PC-9 (cell line): ENCODE measurements at places on chromosomes 12 and 14.

DNA sequence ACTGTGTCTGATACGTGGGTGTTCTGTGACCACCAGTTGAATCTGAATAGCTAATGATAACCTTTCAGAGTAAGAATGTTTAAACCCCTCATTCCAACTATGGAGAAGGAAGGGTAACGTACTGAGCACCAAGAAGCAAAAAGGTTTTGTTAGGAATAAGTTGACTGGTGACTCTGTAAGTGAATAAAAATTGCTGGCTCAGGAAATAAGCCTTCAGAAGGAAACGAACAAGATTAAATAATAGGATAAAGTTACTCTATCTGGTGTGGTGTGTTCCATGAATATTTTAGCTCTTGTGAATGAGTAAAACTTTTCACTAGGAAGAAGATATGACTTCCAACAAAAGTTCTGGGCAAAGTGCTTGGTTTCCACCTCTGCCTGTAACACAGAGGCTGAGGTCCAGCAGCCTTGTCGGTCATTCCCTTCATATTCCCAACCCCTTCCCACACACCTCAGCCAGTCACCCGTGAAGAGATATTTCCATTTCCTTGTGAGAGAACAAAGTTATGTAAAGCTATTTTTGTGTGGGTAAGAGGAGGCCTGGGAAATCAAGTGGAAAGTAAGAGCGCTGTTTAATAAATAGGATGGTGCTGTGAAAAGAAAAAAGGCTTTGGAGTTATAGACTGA, 47.1 kb downstream of the ARF6 start:
- no peak for DNase-seq

DNA sequence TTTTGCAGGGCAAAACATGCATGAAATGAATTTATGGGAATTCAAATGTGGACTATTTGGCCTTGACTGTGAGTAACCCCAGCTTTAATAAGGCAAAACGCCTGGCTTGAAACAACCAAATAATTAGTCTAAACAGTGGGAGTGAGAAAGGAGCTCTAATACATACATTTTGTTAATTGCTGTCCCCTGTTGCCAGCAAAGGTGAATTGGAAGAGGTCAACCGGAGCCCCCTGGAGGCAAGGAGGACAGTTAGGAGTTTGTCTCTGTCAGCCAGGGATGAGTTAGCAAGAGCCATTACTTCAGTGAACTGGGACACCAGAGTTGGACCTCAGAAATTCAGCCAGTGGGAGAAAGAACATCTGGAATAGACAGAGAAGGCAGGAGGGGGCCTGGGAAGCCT, 17.4 kb downstream of the KRT76 start:
- no peak for DNase-seq

DNA sequence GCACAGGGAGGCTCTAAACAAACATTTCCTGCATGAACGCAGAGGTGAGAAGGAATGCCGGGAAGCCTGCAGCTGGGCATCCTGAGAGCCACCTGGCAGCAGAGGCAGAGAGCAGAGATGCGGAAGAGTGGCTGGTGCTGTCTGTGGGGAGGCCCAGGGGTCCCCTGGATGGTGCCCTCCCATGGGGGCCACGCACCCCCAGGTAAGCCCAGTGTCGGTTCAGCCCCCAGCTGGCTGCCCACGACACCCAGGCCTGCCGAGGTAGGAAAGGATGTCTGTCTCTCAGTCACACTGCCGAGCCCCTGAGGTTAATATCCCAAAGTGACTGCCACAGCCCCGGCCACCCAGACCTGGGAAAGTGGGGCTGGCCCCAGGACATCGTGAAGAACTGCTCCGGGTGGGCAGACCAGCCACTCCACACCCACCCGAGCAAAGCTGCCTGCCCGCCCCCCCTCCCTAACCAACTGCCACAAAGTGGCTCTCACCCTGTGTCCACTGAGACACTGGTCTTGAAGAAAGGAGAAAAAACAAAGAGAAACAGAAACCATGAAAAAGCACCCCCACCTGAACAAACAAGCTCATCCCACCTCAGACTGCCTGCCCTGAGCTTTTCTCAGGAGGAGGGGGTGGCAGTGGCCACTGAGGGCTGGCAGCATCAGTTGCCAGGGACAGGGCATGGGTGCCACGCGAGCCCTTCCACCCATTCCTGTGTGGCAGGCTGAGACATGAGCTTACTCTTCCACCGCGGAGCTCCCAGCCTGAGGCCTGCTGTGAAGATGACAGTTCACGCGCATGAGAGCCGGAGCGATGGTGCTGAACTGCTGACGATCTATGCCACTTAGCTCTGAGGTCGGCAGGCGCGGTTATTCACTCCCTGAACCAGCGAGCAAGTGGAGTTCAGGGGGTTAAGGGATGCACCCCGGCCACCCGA, 40.8 kb downstream of the CCDC88C start:
- no peak for DNase-seq

DNA sequence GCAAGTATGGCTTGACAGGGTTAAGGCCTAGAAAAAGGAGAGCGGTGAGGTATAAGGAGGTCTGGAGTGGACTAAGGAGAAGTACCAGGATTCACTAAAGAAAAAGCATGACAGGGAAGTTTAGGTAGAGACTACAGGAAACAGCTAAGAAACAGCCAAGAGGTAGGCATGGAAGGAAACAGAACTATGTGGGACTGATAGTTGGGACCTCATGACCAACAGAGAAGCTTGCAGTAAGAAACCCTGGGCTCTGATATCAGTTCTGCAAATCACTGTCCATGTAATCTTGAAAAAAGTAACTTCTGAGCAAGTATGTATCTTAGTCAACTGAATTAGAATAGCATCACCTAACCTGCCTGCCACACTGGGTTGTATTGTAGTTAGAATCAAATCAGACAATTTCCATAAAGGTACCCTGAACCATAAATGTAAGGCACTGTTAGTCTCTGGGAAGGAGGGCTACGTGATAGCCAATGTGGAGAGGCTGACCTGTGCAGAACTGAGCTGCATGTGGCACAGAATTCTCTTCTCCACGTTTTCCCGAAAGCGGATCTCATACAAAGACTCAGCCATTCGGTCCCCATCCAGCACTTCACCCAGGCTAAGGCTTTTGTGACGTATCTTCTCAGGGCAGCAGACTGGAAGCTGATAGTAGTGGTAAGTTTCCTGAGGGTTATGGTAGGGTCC, 912 bp downstream of the TM9SF1 start:
- no peak for DNase-seq

GRCh38 chr12:97380440-97380839, 82.2 kb upstream of the RMST start:
- no peak for DNase-seq

DNA sequence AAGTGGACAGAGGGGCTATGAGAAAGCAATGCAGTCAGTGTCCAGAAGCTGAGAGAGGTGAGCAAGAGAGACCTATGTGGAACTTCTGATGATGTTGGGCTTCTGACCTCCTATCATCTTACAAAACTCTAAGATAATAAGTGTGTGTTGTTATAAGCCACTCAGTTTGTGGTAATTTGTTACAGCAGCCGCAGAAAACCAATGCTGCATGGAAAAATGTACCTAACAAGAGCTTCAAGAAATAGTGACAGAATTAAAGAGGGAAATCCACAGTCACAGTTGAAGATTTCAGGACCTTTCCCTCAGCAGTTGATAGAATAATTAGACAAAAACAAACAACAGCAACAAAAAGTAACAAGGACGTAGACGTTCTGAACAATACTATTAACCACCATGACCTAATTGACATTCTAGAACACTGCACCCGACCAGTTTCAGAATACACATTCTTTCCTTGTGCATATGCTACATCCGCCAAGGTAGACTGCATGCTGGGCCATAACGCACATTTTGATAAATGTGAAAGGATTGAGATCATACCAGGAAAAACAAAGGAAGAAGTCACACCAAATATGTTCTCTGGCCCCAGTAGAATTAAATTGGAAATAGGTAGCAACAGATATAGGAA, 1.8 kb upstream of the EVL start:
- no peak for DNase-seq

DNA sequence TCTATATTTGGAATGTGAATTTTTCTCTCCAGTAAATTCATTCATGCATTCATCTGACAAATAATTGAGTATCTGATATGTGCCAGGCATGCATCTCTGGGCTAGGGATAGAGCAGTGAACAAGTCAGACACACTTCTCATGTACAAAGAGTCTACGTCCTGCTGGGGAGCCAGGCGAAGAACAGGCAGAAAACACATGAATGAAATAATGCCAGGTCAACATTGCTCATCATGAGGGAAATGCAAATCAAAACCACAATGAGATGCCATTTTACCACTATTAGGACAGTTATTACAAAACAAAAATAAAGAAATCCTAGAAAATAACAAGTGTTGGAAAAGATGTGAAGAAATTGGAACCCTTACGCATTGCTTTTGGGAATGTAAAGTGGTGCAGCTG, 90.3 kb downstream of the PAX9 start:
- no peak for DNase-seq

- DNase-seq, result no peak
Measured at GRCh38 chr12:121955258-121956237, 37.2 kb downstream of the CFAP251 start.

GRCh38 chr14:21796916-21797315, 123.3 kb upstream of the OR4E1 start:
- DNase-seq, result no peak

- DNase-seq, result no peak
Measured at GRCh38 chr14:57390806-57391516, 575 bp downstream of the NAA30 start.

GRCh38 chr14:64391113-64391725, 3.1 kb downstream of the MTHFD1 start:
- DNase-seq, result no peak

DNA sequence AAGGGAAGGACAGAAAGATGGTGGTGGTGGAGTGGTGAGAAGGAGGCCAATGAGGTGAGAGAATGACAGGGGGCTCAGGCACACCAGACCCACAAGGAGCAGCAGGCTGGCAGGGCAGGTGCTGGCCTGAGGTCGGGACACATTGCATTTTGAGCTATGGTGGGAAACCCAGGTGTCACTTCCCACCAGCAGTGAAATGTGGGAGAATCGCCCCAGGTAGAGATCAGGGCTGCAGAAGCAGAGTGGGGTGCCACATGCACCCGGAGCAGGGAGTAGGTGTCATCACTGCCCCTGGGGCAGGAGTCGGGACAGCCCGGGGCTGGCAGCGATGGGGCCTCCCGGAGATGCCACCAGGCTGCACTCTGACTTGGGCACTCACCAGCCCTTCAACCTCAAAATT, 315.8 kb downstream of the BCL11B start:
- DNase-seq, result no peak

DNA sequence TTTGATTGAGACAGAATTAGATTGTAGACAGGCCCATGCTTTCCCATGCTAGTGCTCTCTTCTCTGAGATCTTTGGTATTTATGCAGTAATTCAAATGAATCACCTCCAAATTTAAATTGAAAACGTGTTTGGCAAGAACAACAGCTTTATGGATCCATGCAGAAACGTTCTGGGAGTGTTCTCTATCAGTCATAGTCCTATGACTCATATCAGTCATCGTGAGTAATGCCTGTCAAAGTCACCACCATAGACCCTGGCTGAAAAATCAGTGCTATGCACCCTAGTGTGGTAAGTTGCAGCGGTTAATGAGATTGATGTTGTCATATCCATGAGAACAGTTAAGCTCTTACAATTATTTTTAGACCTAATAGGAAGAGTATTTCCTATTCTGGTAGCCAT, 90.1 kb upstream of the FOXG1 start:
- peak; percentile 80 for DNase-seq

- DNase-seq, result no peak
Measured at GRCh38 chr14:65332141-65332871, 80.2 kb upstream of the FUT8 start.

DNA sequence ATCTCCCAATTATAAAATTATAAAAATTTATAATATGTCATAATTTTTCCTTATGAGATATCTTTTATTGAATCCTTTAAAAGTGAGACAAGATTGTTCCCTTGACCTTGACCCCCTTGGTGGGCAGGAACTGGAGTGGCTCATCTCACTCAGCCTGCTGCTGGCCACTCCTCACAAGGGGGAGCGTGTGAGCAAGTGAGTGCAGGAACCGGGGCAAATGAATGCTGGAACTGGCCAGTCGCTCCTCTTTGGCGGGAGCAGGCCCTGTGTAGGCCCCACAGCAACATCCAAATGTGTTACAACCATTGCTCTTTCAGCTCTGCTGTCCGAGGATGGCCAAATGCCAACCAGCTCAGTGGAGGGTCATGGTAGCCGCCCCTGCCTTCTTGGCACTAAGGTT, 178.8 kb downstream of the ETNK1 start:
- DNase-seq, result no peak

DNA sequence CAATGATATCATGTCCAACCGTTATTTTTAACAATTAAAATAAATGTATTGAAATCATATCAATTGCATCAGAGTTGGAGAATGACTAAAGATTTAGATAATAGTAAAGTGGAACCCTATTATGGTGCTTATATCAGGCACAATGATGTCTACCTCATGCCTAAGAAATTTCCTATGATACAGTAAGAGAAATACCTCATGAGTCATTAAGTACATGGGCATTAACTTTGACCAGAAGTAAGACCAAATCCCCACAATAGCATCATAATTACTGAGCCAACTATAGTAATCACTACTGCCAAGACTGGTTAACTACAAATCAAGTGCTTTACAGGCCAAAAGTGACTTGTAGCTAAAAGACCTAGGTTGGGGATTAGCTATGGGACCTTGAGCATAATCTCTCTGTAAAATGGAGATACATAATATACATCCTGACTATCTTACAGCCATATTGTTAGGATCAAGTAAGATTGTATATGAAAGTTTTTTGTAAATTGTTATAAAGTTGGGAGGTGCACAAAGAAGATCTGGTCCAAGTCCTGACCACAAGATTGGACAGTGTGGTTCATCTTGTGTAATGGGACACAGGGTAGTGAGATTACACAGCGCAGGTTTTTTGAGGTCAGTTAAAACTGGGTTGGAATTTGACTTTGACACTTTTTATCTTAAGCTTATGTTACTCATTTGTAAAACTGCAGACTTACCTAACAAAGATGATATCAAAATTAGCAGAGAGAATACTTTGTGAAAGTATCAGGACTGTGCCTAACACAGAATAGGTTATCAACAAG, 60.5 kb downstream of the ERGIC2 start:
- DNase-seq, result peak; percentile 56

- no peak for DNase-seq
Measured at GRCh38 chr14:49892301-49892635, 614 bp upstream of the ARF6 start.

DNA sequence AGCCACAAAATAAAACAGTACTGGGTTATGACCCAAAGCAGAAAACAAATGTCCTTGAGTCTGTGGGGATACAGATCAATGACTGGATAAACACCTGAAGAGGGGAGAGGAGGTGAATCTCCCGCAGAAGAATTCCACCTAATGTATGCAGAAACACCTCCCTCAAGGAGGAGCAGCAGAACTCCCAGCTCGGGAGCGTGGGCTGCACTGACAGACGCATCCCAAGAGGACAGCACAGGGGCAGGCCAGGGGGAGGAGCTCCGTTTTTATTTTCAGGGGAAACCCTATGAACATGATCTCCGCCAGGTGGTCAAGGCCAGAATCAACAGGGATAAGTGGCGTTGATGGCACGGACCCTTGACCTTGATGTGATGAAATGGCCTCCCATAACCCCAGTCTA, 41.8 kb upstream of the PPP2R5C start:
- DNase-seq, result peak; percentile 33

- DNase-seq, result no peak
Measured at GRCh38 chr12:52228366-52228765, 4.7 kb upstream of the KRT7 start.
